COR-L47 (cell line): ENCODE measurements at places on chromosomes 6 and 20.

DNA sequence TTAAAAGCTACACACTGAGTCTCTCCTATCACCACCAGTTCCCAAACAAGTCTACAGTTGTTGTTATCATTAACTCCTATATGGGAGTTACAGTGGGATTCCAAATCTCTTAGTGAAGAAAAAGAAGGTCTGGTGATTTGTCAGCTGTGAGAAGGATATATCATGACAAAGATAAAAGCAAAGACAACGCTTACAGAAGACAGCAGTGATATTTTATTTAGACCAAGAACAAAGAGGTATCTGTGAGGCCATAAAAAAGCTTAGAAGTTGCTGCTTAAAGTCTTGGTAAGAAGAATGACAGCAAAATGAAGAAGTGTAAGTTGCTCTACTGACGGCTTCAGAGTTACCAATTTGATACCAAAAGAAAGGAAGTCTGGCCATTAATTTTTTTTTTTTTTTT is 47.2 kb downstream of the CHD6 start:
- no peak for DNase-seq

DNA sequence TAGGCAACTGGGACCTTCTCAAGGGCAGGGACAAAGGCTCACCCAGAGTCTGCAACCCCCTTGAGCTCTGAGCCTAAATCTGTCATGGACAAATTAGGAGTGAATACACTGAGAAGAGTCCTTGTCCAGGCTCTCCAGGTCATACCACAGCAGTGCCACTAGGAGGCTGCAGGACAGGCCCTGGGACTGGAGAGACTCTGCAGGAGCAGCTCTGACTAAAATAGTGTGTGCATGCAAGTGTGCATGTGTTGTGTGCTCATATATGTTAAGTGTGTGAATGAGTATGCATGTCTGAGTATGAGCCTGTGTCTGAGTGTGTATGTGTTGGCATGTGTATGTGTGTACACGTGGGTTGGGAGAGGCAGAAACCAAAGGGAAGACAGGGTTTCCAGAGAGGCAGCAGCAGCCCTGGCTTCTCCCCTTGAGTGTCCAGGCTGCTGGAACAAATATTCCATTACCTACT is 27.1 kb downstream of the MRPL14 start:
- DNase-seq = no peak

GRCh38 chr6:68625998-68626397 is 9.1 kb upstream of the ADGRB3 start:
- no peak for DNase-seq

DNA sequence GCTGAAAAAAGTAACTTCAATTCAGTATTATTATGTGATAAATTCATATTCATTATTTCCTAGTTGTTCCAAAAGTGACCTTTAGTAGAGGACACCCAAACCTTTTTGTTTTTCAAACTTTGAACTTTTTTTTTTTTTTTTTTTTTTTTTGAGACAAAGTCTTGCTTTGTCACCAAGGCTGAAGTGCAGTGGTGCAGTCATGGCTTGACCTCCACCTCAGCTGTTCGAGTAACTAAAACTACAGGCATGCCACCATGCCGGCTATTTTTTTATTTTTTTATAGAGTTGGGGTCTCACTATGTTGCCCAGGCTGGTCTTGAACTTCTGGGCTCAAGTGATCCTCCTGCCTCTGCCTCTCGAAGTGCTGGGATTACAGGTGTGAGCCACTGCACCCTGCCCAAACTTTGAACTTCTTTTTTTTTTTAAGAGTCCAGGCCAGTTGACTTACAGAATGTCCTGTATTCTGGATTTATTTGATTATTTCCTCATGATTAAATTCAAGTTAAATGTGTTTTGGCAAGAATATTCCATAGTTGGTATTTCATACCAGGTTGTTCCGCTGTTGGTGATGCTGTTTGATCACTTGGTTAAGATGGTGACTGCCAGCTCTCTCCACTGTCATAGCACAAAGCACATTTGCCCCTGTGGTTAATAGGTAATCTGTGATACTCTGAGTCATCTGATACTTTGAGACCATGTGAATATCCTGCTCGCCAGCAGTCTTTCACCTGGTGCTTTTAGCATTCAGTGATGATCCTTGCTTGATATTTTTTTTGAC is 48.0 kb downstream of the VAPB start:
- no peak for DNase-seq

DNA sequence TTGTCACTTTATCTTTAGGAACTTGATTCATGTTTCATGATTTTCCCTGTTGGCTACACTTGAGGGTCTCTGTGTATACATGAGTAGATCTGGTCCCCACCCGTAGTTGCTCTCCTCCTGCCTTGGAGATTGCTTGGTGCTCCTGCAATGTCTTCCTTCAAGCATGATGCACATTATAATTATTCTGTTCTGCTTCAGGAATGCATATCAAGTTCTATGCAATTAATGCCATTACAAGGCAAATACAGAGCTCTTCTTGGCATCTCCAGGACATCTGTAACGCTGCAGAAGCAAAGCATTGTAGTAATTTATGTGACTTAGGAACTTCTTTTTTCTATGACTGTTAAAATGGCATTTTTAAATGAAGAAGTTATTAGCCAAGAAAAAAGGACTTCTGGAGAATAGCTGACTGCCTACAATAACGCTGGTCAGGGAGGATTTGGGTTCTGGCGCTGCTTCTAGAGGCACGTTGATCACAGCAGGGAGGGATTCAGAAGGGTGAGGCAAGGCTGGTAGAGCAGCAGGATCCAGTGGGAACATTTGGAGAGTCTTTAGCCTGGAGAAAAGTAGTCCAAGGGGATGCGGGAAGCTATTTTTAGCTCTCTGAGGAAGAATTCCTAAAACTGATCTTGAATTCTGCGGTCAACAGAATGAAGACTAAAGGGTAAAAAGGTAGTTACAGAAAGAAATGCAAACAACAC is 203.6 kb downstream of the PLCB1 start:
- no peak for DNase-seq

GRCh38 chr6:5751525-5752390 is 255.0 kb downstream of the NRN1 start:
- DNase-seq = no peak

- no peak for DNase-seq
Observed at GRCh38 chr6:34243901-34244884, 4.6 kb downstream of the SMIM29 start.

GRCh38 chr6:94052749-94053148 is 633.4 kb upstream of the EPHA7 start:
- DNase-seq = peak; percentile 35

DNA sequence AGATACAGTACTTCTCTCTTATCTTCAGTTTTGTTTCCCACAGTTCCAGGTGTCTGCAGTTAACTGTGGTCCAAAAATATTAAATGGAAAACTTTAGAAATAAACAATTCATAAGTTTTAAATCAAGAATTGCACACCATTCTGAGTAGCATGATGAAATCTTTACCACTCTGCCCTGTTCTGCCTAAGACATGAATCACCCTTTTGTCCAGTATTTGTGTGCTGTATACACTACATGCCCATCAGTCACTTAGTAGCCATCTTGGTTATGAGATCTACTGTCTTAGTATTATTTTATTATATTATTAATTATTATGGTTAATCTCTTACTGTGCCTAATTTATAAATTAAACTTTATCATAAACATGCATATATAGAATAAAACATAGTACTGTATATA is 279.0 kb downstream of the OGFRL1 start:
- DNase-seq = no peak

- DNase-seq = peak; percentile 8
Observed at GRCh38 chr20:24160563-24161281, 172.1 kb upstream of the GGTLC1 start.

GRCh38 chr6:41671376-41671775 is 33.1 kb downstream of the MDFI start:
- DNase-seq = peak; percentile 61
